Activated T-helper 9 cell treated with anti-CD3 and anti-CD28 coated beads, Interleukin-2, amount 50 U/mL, for 16 hours (primary cell): ENCODE measurements at places on chromosomes 6 and 20.

- no peak for DNase-seq
Observed at GRCh38 chr20:1897541-1897940, 2.3 kb downstream of the SIRPA start.

GRCh38 chr6:41954668-41955067, 13.1 kb upstream of the CCND3 start:
- no peak for DNase-seq

DNA sequence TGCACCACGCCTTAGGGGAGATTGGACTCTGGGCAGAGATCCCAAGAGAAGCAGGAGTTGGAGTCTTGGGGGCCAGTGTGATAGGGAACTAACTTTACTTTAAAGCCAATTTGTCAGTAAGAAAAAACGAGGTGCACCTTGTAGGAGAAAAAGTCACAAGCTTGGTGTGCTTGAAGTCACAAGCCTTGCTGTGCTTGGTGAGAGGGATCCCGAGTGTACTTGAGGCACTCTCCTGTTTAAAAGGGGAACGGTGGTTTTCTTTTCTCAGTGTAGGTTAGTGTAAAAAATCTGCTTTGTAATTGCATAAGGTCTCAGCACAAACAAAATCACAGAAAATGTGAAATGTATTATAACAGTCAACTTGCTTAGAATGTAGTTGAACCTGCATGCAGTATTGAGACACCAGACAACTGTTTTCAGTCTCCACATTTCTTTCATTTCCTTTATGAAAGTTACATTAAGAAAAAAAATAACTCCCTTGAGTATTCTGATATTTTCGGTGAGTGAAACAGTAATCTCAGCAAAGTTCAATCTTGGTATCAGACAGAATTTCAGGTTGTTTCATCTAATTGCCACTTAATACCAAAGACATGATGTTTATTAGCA, 111.1 kb upstream of the DUSP22 start:
- DNase-seq = no peak

DNA sequence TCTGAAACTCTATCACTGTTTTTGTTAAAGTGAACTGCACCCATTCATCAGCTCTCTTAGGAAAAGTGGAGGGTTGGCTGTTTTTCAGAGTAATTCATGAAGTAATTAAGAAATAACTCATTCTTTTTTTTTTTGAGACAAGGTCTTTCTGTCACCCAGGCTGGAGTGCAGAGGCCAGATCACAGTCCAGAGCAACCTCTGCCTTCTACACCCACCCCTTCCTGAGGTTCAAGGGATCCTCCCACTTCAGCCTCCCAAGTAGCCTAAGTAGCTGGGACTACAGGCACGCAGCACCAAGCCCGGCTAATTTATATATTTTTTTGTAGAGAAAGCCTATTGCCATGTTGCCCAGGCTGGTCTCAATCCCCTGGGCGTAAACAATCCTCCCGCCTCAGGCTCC, 2.6 kb downstream of the ZNFX1 start:
- DNase-seq = no peak
